ENCODE measurements at places on chromosomes 6 and 20.
A peak's percentile ranks its signal among the peaks of the same experiment; 100 is the strongest.

GRCh38 chr20:38985060-38985459 is 22.9 kb downstream of the DHX35 start:
- DNase-seq: no peak

- DNase-seq: peak; percentile 41
Measured at GRCh38 chr6:106098383-106099234, 12.5 kb downstream of the PRDM1 start.

- no peak for DNase-seq
Measured at GRCh38 chr20:31710423-31711108, 12.1 kb downstream of the BCL2L1 start.

- DNase-seq: no peak
Measured at GRCh38 chr6:36999751-37000125, 5.7 kb upstream of the FGD2 start.

DNA sequence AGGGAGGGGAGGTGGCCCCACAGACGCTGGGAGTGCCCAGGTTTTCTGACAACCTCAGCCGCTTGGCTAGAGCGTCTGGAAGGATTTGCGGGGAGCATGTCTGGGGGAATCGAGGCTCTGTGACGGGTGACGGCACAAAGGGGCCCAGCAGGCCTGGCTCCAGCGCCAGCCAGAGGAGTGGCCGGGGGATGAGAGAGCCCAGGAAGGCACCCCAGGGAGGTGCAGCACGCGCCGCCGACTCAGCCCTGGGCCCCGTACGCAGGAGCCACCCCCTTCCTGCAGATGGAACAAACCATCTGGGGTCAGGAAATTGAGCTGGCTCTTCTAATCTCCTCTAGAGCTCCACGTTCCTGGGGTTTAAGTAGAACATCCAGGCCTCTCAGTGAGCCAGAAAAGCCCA is 5.9 kb upstream of the SLCO4A1 start:
- no peak for DNase-seq

DNA sequence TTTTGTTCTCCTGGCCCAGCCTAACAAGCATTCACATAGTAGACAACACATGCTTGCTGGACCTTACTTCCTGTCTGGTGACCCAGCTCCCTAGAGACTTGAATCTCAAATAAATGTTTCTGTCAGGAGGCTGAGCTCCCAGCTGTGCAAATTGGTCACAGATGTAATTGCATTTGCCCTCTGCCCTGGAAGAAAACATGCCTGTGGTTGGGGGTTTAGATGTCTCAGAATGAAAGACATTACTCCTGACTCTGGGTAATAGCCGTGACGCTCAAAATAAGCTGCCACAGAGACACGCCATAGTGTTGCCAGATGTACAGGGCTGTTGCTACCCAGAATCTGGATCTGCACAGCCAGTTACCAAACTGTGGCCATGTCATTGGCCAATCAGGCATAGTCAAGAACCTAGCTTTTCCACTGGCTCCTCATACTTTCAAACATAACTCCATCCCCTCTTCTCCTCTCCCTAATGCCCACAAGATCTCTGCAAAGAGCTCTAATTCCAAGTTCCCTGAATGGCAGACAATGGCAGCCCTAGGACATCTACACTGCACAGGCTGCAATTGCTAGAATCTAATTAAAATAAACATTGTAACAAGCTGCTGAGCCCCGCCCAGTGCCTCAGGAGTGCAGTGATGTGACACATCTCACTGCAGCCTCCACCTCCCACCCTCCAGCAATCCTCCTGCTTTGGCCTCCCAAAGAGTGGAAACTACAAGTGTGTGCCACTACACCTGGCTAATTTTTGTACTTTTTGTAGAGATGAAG is 32.8 kb upstream of the GMPR start:
- DNase-seq: peak; percentile 65

- DNase-seq: peak; percentile 15
Measured at GRCh38 chr6:82145926-82146452, 101.6 kb downstream of the IBTK start.

DNA sequence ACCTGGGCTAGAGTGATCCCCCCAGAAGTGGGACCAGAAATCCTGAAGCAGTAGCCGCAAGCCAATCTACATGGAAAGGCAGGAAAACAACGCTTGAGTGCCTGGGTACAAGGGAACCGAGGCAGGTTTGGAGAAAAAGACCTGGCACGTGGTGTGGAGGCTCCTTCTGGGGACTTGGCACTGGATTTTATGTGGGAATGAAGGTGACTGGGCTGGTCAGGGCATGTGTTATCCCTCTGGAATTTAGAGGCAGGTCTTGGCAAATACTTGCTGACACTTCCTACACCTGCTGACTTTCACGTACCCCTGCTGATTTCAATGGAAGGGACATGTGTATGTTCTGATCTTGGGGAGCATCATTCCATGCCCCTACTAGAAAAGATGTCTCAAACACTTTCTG is 25.0 kb upstream of the FAM217A start:
- no peak for DNase-seq

GRCh38 chr6:166742981-166743380 is 115.9 kb upstream of the RPS6KA2 start:
- no peak for DNase-seq

GRCh38 chr6:42923666-42924065 is 5.6 kb upstream of the CNPY3 start:
- DNase-seq: peak; percentile 94

- no peak for DNase-seq
Measured at GRCh38 chr6:36668591-36668990, 9.9 kb upstream of the CDKN1A start.

- peak; percentile 33 for DNase-seq
Measured at GRCh38 chr20:32623667-32624157, 38.6 kb upstream of the NOL4L start.

DNA sequence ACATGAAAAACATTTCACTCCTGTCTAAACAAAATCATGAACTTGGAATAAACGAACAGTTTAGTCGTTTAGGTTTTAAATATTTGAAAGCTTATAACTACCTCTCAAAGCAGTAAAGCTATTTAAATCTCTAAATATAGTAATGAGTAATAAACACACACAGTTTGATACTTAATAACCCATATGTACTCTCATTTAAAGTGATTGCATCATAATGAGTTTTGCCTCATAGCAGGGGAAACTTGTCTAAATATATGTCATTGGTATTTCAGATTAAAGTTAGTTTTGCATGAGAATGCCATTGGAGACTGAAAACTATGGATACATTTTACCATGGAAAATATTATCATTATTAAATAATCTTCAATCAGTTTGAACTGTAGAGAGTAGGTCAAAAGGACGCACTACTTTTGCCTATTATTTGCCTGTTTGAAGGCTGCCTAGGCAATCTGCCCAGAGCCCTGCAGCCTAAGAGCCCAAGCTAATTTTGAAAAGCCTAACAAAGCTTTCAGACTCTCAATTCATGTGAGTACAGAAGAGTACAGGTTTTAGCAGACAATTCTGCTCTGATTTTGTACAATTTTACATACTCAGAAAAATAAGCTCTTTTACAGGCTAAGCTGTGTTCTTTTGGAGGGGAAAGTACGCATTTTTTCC is 632.8 kb downstream of the HACE1 start:
- no peak for DNase-seq

DNA sequence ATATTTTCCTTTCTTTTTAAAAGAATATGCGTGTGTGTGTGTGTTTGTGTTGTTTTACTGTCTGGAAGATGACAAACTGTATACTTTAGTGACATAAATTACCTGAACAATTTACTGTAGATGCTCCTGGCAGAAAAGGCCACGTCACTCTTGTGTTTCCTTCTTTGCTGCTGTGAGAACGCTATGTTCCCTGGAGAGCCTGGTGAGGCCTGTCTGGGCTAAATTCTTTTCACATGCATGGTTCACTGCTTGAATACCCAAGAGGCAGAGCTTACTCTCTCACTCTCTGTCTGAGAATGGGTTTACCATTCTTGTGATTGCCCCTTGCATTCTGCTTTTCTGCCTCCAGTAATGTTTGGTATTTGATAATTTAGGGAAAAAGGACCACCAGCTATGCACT is 64.3 kb downstream of the EDN1 start:
- no peak for DNase-seq

DNA sequence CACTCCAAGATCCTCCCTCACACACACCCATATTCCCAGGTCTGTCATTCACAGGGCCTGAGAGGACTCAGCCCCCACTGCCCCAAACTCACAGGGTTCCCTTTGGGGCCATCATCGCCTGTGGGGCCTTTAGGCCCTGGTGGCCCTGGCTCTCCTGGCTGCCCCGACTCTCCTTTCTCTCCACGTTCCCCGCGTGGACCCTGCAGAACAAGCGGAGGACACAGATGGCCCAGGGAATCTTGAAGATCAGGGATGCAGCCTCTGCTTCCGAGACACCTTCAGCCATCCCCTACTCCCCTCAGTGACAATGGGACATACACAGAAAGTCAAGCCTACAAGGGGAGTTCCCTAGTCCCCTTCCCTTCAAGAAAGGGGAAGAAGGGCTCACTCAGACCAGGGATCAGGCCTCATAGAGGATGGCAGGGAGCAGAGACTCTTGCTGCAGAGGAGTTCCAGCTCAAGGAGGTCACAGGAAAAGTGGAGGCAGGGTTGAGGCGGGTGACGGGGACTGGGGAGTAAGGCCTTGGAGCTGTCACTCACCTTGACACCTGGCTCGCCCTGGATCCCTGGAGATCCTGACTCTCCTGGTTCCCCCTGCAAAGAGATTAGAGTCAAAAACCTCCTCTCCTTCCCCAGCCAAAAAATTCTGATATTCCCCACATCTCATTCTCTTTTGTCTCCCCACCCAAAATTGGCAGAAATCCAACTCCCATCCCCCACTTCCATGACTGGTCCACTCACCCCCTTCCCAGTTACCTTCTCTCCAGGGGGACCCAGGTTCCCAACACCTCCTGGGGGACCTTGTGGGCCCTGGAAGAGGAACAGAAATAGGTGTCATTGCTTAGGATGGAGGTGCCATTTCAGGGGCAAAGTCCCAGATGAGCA is 22.7 kb downstream of the COL11A2 start:
- no peak for DNase-seq

- no peak for DNase-seq
Measured at GRCh38 chr6:103255132-103255531, 1604.6 kb downstream of the HACE1 start.

DNA sequence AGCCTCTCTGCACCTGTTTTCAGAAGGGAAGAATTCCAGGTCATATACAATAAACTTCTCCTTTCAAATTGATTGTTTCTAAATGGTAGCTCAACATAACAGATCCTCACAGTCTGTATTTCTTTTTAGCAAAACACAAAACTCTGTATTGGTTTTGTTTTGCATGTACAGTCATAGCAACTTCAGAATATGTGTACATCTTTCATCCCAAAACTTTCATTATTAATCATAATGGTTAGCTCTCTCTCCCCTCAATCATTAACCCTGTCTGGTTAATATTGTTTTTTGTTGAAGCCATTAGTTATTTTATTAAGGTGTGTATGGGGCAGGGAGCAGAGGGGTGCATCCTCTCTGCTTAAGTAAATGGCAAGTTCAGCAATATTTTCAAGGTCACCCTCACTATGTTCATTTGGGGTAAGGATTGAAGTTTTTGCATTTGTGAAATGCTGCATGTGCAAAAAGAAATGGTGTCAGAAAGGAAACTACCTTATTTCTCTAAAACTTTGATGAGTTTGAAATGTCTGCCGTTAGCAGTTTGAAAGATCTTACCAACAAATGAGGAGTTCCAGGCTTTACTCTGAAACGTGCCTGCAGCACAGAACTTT is 136.8 kb upstream of the BTBD3 start:
- no peak for DNase-seq

DNA sequence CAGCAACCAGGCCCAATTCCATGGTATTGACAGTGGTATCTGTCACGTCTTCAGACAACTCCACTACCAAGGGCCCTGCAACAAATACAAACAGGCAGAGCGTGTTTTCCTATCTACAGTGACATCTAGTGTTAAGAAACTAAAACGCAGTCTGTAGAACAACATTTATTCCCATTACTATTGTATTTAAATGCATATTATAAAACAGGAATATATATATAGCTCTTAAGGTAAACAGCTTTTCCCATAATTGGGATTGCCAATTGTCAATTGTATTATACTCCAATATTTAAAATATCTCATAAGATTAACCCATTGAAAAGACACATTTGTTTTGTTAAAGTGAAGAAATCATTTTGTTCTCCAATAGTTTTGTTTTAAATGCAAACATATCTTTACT is 97.2 kb downstream of the KIF16B start:
- DNase-seq: peak; percentile 38

DNA sequence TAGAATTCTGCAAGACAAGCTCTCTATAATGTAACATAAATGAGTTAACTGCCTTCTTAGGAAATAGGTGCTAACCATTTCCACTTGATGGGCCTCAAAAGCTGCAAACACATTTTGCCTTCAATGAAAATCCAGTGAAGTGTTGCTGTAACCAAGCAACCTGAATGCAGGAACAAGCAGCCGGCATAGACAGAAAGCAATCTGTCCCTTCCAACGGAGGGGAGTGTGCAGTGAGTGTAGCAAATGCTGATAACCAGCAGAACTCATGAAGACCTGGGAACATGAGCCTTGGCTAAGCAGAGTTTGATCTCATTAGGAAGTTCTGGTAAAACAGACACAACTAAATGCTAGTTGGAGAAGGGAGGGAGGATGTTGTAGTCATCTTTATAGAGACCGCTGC is 697.8 kb downstream of the KIF16B start:
- no peak for DNase-seq

- no peak for DNase-seq
Measured at GRCh38 chr20:2103461-2104153, 2.0 kb downstream of the STK35 start.

DNA sequence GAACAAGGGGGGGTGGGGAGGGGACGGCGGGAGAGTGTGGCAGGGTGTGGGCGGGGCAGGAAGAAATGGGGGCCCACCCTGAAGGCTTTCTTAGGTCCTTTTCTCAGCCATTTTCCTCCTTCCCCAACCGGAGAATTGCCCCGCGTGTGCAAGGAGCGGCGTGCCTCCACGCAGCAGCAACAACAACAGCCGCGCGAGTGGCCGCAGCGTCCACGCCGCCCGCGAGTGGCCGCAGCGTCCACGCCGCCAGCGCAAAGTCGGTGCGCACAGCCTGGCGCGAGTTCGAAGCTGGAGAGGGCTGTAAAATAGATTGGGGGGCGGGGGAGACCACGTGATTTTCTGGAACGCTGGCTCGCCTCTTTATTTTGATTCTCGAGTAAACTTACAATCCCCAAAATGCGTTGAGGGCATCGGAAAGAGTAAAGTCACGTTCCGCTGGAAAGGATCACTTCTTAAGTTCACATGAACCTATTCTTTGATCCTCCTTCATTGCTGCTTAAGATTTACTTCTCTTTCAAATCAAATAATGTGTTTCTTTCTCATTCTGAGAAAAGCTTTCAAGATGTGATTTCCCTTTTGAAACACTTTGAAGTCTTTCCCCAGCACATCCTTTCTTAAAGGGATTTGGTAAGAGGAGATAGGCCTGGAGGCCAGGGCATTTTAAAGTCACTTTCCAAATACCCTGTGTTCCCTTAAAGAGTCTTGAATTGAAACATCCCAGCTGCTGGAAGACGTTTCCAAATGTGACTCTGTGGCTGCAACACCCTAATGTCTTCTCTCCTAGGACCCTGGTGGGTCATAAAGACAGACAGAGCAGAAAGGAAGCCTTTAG is 66.7 kb upstream of the ZNF217 start:
- no peak for DNase-seq

DNA sequence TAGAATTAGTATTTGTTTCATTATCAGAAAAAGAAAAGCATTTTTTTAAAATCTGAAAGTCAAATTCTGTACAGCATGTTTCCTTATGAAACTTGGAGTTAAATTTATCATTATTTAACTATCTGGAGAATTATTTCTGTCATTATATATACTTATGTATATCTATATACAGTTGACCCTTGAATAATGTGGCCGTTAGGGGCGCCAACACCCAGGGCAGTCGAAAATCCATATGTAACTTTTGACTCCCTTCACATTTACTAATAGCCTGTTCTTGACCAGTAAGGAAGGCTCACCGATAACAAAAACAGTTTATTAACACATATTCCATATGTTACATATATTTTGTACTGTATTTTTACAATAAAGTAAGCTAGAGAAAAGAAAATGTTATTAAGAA is 341.2 kb downstream of the ADGRB3 start:
- no peak for DNase-seq

Data from MV-4-11 (cell line).